ENCODE measurements at places on chromosomes 2 and 18.

DNA sequence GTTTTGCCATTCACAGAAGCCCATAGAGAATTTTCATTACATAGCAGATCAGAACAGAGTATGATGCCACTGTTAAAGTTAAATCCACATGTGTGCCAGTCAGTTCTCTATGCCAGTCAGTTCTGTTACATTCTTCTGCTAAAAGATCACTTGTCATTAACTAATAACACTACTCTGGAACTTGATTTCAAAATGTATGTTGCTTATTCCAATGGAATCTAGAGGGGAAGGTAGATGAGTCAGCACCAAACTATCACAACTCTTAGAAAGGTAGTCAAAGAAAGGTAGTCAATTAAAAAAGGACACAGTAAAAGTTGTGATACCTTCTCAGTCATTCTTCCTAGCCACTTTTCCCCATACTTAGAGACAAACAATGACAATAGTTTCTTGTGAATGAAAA lies 1214.4 kb downstream of the LRP1B start:
- DNase-seq = no peak

GRCh38 chr2:14778015-14778414 lies 145.5 kb downstream of the LRATD1 start:
- no peak for DNase-seq

DNA sequence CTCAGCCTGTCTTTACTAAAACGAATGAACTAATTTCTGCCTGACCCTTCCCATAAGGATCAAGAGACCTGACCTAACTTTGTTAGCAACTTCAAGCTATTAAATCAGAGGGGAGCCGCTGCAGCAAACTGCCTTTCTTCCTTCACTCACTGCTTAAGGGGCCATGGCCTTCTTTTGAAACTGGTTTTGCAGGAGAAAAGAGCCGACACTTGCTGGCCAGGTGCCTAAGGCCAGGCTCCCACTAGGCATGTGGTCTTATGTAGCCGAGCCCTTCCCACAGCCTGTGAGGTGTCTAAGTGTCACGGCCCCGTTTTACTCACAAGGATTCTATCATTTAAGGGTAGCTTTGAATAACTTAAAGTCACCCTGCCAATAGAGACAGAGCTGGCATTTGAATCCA lies 130.8 kb downstream of the ZNF236 start:
- DNase-seq = no peak

GRCh38 chr2:154480521-154480920 lies 218.0 kb upstream of the KCNJ3 start:
- no peak for DNase-seq

DNA sequence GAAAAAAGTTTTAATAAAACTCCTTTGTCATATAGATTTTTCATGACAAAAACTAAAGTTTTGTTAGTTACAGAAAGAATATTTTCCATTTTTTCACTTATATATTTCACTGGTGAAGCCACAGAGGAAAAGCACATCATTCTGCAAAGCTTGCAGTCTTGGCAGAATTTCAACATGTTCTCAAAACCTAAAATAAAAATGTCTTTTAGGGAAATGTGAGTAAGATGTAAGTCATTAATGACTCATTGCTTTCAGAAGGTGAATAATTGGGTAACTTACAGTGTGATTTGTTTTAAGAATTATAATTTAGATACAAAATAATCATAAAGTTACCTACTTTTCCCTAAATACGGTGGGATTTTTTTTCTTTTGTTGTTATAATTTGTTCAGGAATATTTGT lies 43.4 kb upstream of the TNFRSF11A start:
- DNase-seq = peak; percentile 7

- DNase-seq = no peak
These were observed 354.3 kb downstream of the AKAIN1 start for GRCh38 chr18:4842751-4843150.

GRCh38 chr2:42996528-42996927 lies 204.1 kb upstream of the HAAO start:
- DNase-seq = no peak

DNA sequence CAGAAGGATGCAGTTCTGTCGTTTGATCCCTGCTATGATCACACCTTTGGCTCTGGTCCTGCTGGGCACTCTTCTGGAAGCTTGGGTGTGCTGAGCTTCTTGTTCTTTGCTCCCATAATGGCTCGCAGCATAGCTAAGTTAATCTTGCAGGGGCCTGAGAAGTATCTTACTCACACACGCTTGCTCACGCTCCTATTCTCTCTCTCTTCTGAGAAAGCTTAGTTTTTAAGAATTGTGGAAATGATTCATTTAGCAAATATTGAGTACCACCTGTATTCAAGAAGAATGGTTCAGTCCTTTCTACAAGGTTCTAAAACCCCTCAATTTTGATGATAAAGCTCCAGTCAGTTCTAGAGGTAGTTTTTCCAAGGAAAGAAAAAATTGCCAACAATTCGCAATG lies 40.6 kb downstream of the XRCC5 start:
- no peak for DNase-seq

DNA sequence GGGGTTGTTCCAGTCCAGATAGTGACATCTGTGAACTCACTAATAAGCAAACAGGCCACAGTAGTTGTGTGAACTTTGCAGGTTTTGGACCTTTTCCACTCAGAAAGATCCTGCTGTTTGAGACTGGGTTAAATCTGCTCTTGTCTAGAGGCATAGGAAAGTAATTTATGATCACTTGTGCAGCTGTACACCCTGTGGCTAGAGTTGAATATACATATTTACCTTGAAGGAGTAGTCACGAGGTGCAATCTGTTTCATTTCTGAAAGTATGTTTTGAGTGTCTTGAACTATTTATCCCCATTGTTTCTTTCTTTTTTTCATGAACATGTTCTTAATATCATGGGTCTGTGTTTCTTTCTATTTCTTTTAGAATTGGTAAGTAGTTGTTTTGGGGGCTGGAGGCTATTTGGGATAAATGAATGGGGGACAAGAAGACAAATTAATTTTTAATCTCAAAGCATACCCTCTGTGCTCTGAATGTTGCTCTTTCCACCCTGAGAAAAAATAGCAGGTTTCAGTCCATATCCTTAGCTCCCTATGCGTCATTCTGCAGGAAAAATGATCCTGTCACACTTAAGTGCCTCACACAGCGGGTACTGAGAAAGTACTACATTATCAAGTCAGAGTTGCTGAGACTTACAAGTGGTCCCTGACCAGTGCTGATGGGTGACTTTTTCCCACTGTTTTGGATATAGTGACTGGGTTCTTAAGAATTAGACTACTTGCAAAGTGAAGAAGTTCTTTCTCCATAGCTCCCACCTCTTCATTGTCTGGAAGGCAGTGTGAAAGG lies 28.2 kb downstream of the DCC start:
- no peak for DNase-seq

DNA sequence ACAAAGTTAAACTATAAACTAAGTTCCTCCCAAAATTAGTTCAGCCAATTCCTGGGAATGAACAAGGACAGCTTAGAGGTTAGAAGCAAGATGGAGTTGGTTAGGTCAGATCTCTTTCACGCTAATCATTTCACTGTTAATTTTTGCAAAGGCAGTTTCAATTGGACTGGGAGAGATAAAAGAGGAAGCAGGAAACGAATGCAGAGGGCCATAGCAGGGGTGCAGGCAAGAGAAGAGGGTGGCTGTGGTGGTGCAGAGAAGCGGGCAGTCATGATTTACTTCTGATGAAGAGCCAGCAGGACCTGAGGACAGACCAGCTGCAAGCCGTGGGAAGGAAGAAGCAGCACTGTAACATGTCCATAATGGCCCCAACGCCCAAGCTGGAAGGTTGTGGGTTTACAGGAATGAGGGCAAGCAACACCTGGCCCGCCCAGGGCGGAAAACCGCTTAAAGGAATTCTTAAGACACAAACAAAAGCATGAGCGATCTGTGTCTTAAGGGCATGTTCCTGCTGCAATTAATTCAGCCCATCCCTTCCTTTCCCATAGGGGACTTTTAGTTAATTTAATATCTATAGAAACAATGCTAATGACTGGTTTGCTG lies 4.1 kb upstream of the RMP24 start:
- DNase-seq = peak; percentile 32

GRCh38 chr2:225636558-225636957 lies 237.0 kb downstream of the NYAP2 start:
- no peak for DNase-seq

DNA sequence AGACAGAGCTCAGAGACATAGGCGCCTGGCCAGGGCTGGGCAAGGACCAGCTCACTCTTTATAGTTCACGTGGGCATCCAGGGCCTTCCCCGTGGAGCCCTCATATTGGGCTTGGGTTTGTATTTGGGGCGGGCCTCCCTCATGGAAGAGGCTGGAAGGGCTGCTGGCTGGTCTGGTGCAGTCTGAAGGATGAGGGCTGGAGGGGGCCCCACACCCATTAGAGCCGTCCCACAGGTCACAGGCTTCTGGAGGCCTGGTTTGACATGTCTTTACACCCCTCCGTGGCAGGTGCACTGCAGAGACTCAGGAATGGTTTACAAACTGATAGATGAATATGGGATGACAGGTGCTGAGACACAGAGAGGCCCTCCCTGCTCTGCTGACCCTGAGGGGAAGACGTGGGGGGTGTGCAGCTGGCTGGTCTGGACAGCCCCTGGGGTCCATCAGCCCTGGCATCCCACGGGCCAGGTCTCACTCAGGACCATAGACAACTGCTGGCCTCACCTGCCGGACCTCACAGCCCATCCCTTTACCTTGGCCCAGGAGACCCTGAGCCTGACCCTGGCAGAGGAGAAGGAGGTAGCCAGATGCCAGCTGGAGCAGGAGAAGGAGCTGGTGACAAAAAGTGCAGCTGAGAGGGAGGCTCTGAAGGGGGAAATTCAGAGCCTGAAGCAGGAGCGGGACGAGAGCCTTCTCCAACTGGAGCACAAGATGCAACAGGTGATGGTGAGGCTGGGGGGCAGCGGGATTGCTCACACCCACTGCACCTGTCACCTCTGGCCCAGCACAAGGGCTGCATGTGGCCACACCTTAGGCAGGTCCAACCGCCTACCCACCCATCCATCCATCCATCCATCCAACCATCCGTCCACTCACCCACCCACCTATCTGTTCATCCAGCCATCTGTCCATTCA lies 43.9 kb downstream of the CROCC2 start:
- DNase-seq = no peak

- DNase-seq = no peak
These were observed 78.9 kb downstream of the MYT1L start for GRCh38 chr2:2252179-2252578.

GRCh38 chr2:174662459-174662858 lies 64.9 kb upstream of the WIPF1 start:
- DNase-seq = no peak

DNA sequence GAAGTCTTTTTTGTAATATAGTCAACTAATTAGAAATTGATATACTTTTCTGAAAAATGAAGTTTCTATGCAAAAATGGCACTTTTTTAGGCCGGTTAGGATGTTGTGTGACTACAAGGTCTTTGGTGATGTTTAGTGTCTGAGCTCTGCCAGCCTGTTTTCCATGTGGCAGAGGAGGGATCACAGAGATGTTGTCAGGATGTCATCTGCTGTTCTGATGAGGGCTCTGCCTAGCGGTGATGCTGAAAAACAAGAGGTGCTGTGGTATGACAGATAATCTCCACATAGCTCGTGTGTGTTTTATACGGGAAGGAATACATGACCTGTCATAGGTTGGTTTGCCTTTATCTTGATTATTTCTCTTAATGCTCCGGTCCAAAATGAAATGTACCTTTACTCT lies 12.0 kb upstream of the IAH1 start:
- DNase-seq = no peak

- no peak for DNase-seq
These were observed 120.9 kb upstream of the COL3A1 start for GRCh38 chr2:188853307-188853706.

- no peak for DNase-seq
These were observed 8.2 kb upstream of the RBM44 start for GRCh38 chr2:237790353-237790752.

GRCh38 chr18:24094561-24094960 lies 44.3 kb upstream of the CABYR start:
- DNase-seq = no peak

GRCh38 chr2:14094592-14094991 lies 537.9 kb upstream of the LRATD1 start:
- DNase-seq = no peak

DNA sequence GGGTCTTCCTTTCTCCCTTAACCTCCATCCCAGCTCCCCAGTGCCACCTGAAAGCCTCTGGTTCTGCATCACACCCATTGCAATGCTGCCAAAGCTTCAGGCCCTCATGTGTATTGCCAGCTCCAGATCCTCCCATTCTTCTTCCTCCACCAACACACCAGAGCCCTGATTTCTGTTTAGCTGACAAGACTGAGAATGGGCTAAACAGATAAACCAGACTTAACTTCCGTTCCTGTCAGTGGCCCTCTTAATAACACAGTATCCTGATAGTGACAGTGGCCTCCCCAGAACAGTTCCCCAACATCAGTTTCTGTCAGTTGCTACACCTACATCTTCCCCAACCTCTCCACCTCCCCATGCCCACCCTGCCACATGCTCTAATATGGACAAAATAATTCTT lies 31.3 kb upstream of the C1D start:
- DNase-seq = no peak

DNA sequence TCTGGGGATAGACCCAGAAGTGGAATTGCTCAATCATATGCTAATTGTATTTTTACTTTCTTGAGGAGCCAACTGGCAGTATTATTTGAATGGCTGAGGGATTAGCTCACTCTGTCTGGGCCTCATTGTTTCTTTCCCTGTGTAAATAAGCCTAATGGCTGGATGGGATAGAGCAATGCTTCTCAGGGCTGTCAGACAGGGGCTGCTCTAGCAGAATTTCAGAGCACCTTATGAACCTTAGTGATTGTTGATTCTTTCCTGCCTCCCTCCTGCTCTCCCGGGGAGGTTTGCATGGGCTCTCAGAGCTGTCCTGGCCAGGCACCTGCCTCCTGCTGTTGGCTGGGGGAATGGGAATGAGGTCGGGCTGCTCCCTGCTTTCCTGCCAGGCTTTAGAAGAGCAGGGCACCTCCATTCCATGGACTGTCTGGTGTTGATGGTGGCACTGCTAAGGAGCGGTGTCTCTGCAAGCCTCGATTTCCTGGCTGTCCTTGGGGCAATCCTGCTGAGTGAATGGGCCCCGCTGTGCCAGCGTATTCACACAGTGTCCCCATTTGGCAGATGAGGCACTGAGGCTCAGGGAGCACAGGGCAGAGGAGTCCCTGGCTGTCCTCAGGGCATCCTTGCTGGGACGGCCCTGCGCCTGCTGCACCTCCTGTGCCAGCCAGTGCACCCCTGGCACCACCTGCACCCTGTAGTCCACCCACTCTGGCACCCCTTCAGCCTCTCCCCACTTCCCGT lies 468.2 kb upstream of the HS6ST1 start:
- DNase-seq = no peak

DNA sequence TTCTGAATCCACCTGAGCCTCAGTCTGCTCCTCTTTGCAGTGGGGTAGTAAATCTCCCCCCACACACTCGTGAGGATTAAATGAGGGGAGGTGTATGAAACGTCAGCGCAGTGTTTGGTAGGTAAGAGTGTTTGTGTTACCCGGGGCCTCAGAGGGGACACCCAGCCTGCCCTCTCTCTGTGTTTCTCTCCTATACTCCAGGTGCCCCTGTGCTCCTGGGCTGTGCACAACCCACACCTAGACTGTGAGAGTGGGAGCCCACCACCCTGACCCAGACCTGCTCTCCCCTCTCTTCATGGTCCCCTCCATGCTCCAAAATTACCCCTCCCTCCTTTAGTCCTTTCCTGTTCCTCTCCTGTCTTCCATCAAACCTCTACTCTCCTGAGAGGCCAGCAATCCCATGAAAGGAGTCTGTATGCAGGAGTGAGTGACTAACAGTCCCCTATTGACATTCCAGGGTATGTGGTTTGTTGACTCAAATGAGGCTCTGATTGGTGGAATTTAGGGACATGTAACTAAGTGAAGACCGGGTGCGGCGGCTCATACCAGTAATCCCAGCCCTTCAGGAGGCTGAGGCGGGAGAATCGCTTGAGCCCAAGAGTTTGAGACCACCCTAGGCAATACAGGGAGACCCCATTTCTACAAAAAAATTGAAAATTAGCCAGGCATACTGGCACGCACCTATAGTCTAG lies 10.4 kb downstream of the CIB4 start:
- DNase-seq = no peak
